ENCODE measurements at places on chromosomes 4 and X.

DNA sequence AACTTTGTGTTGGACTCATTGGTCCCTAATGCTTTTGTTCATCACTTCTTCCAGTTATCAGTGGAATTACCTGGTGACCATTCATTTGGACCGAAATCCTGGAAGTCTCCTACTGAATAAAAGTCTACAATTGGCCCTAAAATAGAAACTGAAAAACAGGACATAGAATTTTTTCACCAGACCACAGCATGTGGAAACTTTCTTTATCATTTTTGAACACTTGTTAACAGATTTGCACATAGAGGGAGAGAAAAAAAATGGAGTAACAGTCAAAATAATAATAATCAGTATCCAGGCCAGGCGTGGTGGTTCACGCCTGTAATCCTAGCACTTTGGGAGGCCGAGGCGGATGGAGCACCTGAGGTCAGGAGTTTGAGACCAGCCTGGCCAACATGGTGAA lies 7.1 kb downstream of the EPGN start:
- no peak for DNase-seq

DNA sequence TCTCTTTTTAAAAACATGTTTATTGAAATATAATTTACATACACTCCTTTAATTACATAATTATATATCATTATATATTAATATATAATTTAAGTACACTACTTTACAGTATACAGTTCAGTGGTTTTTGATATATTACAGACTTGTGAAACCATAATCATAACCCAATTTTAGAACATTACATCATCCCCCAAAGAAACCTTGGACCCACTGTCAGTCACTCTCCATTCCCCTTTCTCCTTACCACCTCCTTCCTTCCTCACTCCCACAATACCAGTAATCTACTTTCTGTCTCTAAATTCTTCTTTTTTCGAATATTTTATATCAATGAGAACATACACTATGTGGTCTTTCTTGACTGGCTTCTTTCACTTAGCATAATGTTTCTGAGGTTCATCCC lies 17.9 kb upstream of the EXOSC9 start:
- no peak for DNase-seq

DNA sequence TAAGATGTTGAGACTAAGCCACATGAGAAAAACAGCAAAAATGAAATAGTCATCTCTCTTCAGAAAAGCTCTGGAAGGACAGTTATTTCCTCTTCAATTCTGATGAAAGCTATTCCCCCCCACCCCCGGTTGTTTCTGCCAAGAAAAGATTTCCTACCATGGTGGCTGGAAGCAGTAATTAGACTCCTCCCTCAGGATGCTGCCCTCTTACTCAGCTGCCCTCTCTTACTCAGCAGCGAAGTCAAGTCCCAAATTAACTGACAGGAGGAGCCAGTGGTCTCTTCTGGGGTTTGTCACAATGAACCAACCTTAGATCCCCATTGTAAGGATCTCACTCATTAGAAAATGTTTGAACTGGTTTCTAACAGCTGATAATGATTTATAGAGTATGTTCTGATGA lies 38.0 kb downstream of the GPM6B start:
- DNase-seq, result no peak

- no peak for DNase-seq
These were observed 2.5 kb downstream of the BEX1 start for GRCh38 chrX:103061486-103061885.

- DNase-seq, result no peak
These were observed 305.7 kb downstream of the PDGFC start for GRCh38 chr4:156665780-156666366.

- DNase-seq, result no peak
These were observed 299.0 kb downstream of the KCNIP4 start for GRCh38 chr4:21649391-21650090.

DNA sequence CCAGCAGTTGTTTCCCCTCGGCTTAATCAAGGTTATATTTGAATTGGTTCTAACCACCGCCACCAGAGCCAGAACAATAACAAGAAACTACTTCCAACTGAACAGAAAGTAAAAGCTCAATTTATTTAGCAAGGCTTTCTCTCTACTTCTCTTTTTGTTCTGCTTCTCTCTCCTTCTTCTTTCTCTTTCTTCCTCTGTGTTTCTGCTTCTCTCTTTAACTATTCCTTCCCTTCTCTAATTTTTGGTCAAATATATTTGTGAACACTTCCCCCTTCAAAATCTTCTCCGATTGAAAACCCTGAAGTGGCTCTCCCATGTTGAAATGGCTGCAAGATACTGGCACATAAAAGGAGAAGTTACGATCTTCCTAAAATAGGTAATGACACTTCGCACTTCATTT lies 1195.9 kb upstream of the PRKX start:
- DNase-seq, result no peak

GRCh38 chr4:33067221-33067620 lies 2347.1 kb downstream of the PCDH7 start:
- DNase-seq, result no peak

DNA sequence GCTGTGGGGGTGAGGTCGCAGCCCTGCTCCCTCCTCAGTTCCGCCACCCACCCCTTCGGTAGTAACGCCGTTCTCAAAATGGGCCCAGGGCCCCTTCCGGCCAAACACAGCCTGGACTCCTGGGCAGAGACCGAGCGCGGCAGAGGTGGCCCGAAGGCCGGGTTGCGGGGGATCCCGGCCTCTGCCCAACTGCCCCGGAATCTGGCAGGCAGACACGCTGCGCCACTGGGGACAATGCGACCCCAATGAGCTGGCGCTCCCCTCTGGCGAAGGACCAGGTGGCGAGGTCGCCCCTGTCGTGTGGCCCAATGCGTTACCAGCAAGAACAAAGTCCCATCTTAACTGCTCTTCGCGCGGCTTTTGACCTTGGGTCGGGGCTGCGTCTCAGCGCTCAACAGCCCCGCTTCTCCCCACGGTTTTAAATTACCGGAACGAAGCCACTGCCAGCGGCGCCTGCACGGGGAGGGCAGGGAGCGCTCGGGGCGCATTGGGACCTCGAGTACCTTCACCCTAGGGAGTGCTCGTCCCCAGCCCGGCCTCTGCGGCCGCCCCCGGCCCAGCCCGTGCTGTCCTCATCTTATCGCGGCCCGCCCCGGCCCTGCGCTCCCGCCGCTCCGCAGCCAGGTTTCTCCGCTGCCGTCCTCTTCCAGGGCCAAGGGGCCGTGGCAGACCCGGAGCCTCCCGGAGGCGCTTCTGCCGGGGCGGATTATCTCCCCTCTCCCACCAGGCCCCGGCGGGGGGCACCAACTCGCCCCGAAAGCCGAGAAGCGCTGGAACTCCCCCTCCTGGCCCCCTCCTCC lies 22.2 kb upstream of the HMX1 start:
- no peak for DNase-seq

DNA sequence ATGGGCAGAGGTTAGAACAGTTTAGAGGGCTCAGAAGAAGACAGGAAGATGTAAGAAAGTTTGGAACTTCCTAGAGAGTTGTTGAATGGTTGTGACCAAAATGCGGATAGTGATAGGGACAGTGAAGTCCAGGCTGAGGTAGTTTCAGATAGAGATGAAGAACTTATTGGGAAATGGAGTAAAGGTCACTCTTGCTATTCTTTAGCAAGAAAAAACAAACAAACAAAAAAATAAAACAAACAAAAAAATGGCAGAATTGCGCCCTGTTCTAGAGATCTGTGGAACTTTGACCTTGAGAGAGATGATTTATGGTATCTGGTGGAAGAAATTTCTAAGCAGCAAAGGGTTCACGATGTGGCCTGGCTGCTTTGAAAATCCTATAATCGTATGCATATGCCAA lies 185.1 kb upstream of the SFRP2 start:
- no peak for DNase-seq

- DNase-seq, result no peak
These were observed at the start of gene SLC4A4 for GRCh38 chr4:71338846-71339593. Gene SLC4A4, plus strand, starts transcription at chr4:71339020.

- DNase-seq, result no peak
These were observed 89.1 kb downstream of the LARP7 start for GRCh38 chr4:112726041-112726440.

- DNase-seq, result no peak
These were observed 354.7 kb upstream of the SPANXN4 start for GRCh38 chrX:142671036-142671435.

GRCh38 chrX:10045327-10046000 lies 78.3 kb downstream of the CLDN34 start:
- no peak for DNase-seq

DNA sequence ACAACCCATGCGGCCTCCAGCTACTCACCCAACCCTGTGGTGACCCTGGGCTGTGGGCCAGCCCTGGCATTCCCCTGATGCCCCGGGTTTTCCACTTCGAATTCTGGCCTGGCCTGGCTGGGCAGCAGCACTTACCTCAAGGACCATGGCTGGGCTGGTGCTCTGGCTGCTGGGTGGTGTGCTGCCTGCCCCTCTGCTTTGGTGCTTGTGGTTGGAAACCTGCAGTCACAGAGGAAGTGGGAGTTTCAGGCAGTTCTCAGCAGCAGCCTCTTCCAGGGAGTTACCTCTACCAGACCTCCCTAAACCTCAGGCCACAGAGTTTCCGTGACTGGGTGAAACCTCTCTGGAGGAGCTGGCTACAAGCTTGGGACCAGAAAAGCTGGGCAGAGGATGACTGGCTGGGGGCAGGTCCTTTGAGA lies at the start of gene CXCR3:
TSS of gene CXCR3 (minus strand) at position 209 of the 419 bp plus-strand sequence. CDS start at position 147, 62 bp downstream.
- no peak for DNase-seq

GRCh38 chr4:74018116-74018515 lies 19.6 kb upstream of the CXCL5 start:
- DNase-seq, result no peak

GRCh38 chr4:69838977-69839376 lies 21.0 kb downstream of the SULT1E1 start:
- no peak for DNase-seq

GRCh38 chrX:55907968-55908607 lies 190.5 kb downstream of the RRAGB start:
- DNase-seq, result no peak

Measured in NCI-H524 (cell line).